ENCODE measurements at places on chromosomes 5 and 9.

GRCh38 chr5:104016646-104017045 lies 454.1 kb upstream of the NUDT12 start:
- no peak for DNase-seq

GRCh38 chr5:107472620-107473064 lies 198.1 kb downstream of the EFNA5 start:
- DNase-seq = no peak

GRCh38 chr5:52789378-52789777 lies 1.7 kb downstream of the ITGA1 start:
- DNase-seq = no peak

- DNase-seq = no peak
Measured at GRCh38 chr9:69395718-69396117, 70.7 kb downstream of the ENTREP1 start.

DNA sequence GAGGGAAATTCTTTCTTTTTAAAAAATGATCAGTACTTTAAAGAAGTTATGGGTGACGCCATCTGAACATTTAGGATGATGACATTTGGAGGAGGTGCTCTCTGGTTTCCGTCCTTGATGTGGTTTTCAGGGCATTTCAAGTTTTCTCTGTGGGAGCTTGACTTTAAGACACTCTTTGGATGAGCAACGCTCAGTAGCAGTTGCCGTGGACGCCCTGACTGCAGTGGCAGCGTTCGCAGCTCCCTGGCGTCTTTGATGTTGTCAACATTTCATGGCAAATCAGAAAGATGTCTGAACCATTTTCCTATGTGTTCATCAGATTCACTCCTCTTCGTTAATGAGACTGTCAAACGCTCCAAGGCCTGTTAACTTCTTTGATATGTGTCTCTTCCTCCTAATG lies 86.1 kb downstream of the ZNF354C start:
- DNase-seq = no peak

DNA sequence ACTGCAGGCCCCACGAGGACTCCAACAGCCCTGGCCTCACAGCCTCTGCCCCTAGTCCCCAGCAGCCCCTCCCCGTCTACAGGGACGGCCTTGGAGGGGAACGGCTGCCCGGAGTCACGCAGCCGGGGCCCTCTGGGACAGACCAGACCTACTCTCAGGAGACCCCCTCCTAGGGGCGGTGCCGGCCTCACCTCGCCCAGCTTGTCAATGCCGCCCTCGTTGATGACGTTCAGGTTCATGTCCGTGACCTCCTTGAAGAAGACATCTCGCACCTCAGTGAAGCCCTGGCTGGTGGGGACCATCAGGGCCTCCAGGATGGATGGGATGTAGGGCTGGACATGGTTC lies 58.6 kb downstream of the LRSAM1 start:
- DNase-seq = no peak

DNA sequence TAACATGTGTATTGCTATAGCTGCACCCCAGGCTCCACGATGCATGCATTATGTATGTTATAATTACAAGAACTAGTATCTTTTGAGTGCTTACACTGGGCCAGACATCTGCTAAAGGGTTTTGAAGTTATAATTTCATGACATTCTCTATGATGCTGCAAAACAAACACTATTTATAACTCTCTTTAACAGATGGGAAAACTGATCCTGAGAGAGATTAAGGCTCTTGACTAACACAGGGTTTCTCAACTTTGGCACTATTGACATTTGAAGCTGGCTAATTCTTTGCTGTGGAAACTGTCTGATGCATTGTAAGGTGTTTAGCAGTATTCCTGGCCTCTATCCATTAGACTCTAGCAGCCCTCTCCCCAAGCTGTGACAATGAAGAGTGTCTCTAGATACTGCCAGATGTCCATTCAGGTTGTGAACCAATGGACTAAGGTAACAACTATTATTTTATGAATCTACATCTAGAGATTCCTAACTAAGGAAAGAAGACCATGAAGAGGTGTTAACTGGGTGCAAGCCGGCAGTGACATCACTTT lies 258.6 kb downstream of the ASTN2 start:
- DNase-seq = no peak

- no peak for DNase-seq
Measured at GRCh38 chr5:62779010-62779422, 200.4 kb downstream of the LRRC70 start.

- no peak for DNase-seq
Measured at GRCh38 chr5:120405286-120405864, 58.7 kb upstream of the PRR16 start.

- DNase-seq = no peak
Measured at GRCh38 chr5:152546493-152546892, 141.4 kb upstream of the NMUR2 start.

DNA sequence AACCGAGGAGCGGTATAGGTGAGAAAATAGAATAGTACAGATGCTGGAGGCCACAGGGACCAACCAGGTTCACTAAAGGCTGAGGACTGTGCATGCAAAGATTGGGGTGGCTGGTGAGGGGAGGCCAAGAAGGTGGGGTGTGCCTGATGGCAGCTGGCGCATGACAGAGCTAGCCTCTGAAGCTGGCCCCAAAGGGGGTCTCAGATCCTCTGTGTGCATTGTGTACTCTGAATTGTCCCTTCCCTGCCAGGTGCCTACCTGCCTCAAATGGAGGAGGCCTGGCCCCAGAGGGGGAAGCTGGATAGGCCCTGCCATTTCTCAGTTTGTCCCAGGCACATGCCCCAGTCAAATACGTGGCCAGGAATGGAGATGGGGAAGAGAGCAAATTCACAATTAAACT lies 63.1 kb downstream of the CRB2 start:
- no peak for DNase-seq

GRCh38 chr9:7454624-7455023 lies 345.0 kb downstream of the DMAC1 start:
- DNase-seq = no peak

DNA sequence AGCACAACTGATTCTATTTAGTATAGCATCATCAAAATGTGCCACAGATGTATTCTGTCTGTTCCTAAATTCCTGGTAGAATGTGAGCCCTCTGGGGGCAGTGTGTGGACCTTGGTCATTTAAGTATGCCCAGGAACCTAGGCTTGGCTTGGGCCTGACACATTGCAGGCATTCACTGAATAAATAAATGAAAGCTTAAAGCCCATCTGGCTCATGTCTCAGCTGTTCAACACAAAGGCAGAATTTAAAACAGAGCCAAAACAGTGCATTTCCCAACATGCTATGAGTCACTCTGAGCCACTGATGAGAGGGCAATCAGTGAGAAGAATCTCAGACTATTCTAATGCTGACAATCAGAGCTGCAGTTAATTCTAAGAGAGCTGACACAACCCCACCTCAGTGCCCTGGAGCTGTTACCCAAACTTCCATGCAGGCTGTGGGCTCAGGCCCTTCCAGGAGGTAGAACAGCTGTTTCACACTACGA lies 8.1 kb downstream of the FAM193B start:
- no peak for DNase-seq

GRCh38 chr5:160799184-160799583 lies 52.8 kb downstream of the ATP10B start:
- no peak for DNase-seq

GRCh38 chr9:128159522-128159783 lies 612 bp upstream of the BBLN start:
- peak; percentile 26 for DNase-seq

DNA sequence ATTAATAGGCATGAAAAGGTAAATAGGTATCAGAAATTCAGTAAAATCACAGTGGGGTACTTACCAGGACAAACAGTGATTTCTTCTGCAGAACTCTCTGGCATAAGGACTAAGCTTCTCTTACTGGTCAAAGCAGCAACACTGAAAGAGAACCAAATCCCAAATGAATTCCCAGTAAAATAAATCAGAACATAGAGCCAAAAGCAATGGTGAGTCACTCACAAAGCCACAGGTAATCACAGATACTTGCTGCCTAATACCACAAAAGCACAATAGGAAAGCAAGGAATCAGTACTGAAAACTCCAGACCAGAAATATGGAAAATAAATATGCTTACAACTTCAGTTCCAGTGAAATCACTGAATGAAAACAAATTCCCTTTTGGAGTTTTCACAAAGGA lies 50.7 kb downstream of the UIMC1 start:
- DNase-seq = no peak

DNA sequence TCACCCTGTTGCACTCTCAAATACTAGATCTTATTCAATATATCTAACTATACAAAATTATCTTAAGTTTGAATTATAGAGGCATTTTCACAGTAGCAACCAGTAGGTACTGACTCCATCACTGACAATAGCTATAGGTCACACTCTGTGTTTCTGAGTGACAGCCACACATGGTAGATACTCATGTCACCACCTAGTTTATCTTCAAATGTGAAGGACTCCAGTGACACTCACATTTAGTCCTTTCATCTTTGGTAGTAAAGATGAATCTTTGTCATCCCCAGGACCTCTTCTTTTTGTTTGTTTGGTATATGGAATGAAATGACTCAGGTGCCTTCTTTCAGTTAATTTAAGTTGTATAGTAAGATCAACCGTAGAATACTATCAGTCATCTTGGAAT lies 102.5 kb upstream of the DHFR start:
- DNase-seq = no peak

DNA sequence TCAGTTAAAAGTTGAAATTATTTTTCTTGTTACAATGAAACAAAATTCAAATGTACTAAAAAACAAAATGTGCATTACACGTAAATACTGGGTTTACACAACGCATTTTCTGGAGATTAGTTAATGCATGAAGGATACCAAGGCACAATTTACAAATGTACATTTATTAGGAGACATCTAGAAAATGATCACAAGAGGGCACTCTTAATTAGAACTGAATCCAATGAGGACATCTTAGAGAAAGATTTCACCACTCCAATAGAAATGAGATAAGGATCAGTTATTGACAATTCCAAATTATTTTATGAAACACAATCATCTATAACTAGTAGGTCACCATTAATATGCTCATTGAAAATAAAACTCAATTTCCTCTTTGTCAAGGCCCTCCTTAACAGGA lies 36.6 kb upstream of the CDH12 start:
- no peak for DNase-seq

DNA sequence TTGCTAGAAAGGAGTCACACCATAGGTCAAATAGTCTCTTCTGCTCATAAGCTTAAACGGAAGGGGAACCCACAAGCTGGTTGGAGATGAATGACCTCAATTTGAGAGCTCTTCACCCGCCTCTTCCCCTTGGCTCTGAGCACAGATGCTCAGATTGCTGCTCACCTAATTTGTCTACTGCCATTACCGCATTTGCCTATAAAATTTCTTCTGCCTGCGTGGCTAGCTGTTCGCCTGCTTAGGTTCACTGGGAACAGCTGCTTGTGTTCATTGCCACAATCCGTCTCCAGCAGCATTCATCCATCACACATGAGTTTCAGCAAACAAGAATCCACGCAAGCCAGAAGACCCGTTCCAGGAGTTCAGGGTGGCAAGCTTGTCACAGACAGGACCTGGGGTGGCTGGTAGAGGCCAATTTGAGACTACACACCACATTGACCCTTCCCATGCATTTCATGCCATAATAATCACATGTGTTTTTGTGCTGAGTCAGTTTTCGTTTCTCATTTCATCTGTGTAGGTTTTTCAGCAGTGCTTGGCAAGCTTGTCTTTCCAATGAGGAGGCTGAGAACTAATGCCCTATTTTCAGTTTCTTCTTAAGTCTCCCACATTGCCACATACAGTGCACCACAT lies 50.2 kb upstream of the DNAH5 start:
- no peak for DNase-seq

GRCh38 chr5:149046196-149046829 lies 16.5 kb downstream of the SH3TC2 start:
- no peak for DNase-seq

- no peak for DNase-seq
Measured at GRCh38 chr5:137629646-137630045, 106.2 kb downstream of the KLHL3 start.

DNA sequence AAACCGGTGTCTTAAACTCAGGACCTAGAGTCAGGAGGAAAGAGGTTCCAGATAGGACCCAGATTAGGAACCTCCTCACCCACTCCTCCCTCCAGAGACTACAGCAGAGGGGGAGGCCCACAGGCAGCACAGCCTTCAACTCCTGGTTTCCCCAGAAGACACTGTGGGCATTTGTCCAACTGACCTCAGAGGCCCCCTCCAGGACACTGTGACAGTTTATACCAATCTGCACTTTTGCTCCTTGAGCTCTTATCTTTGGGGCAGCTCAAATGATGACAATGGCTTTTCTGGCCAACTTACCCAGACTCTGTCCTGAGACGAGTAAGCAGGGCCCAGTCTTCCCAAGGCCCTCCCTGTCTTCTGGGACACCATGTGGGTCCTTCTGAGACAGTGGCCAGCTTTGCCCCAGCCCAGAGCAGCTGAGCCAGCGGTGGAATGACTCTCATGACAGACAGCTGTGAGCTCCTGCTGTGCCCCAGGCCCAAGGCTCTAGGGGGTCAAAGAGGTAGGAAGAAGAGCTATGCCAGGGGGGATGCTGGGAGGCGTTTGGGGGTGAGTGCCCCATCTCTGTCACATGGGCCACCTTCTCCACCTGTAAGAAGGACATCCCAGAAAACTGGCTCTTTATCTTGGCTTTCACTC lies 14.3 kb downstream of the OR2V2 start:
- DNase-seq = no peak

DNA sequence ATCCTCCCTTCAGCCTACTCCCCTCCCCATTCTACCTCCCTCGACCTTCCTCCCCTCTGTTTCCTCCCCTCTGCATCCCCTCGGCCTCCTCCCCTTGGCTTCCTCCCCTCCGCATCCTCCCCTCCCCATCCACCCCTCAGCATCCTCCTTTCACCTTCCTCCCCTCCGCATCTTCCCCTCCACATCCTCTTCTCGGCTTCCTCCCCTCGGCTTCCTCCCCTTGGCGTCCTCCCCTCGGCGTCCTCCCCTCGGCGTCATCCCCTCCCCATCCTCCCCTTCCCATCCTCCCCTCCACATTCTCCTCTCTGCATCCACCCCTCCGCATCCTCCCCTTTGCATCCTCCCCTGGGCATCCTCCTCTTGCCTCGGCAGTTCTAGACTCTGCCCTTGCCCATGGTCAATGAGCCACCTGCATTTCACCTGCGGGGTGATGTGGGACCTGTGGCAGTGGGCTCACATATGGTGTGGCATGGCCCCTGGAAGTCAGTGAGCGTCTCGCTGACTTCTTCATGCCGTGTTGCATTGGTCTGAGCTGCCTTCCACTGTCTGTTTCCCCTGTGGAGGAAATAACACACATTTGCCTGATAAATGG lies 113.0 kb downstream of the WNK2 start:
- no peak for DNase-seq

DNA sequence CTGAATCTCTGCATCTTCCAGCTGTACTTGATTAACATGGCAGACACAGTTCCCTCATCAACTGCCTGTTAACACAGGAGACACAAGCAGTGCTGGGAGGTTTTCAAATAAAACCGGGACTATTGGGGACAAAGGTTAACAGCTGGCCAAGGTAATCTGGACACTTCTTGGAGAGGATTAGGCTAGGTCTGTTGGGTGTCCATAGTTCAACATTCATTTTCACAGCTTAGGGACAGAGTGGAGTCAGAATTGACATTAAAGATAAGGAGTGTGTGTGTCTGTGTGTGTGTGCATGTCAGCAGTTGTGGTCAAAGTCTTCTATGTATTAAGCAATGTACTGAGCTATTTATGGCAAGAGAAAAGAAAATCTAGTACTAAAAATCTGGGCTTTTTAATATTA lies 216.2 kb downstream of the MED10 start:
- no peak for DNase-seq
